ENCODE measurements at places on chromosomes 3 and 15.

GRCh38 chr3:24522146-24522579, 27.5 kb upstream of the THRB start:
- DNase-seq: no peak

- DNase-seq: no peak
These were observed 291.6 kb upstream of the TGFBR2 start for GRCh38 chr3:30314757-30315325.

DNA sequence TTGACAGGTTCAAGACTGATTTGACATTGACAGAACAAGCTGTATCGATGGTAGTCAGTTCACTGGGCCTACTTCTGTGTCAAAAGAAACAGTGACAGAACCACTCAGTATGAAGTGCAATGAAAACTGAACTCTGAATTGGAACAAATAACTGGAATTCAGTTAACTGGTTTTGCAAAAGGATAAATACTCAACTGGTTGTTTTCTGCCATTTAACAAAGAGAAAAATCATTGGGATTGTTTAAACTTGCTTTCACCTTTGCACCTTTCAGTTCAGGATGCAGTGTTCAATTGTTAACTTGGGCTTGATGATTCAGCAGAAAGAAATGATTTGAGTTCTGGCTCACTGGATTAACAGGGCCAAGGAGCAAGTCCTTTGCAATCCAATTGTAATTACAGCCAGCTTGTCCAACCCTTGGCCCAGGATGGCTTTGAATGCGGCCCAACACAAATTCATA, 4.9 kb downstream of the BTD start:
- no peak for DNase-seq

DNA sequence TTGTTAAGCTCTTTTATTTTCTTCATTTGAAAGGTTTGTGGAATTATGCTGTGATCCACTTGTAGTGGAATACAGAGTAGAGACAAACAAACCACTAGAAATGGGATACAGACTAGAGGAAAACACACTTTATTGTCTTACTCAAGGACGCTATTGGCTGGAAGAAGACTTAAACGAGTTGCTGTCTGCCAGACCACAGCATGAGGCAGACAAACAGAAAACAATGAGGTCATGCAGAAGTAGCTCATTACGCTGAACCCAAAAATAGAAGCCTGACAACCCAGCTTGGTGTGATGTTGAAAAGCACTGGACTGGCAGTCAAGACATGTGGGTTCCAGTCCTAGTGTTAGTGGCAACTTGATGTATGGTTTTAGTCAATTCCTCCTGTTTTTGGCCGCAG, 62.4 kb upstream of the P3H2 start:
- DNase-seq: no peak

- DNase-seq: no peak
These were observed 10.3 kb downstream of the ISL2 start for GRCh38 chr15:76346669-76347481.

- no peak for DNase-seq
These were observed 23.2 kb downstream of the HAPLN3 start for GRCh38 chr15:88872106-88872505.

GRCh38 chr3:42349765-42350594, 60.4 kb downstream of the LYZL4 start:
- no peak for DNase-seq

DNA sequence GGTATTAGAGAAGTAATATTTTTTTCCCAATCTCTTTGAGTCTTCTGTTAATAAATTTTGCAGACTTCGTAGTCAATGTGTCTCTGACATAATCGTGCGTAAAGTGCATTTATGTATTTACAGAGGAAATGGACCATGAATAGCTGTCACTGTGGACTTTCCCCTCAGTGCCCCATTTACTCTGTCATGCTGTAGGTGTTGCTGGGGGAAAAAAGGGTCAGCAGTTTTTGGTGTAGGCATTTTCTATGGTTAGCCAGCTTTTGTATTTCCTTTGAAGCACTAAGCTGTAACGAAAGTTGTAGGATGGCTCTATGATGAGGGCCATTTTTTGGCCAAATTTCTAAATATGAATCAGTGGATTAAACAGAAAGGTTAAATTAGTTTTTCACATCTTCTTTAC, 598.4 kb downstream of the FGF12 start:
- no peak for DNase-seq

DNA sequence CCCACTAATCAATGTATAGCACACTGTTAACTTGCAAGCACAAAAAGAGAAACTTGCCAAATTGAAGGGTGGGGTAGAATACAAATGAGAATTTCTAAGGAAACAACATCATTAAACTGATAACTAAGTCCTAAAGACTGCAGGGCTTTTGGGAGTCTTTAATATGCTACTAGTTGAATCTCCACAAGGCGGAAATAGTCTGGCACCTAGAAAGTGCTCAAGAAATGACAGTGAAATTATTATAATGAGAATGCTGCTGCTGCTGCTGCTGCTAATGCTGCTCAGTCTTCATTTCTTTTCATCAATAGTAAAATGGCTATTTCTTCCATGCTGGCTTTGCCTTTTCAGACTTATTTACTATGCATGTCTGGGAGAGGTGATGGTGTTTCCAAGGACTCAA, 91.8 kb downstream of the BTD start:
- DNase-seq: no peak

GRCh38 chr3:117356091-117356705, 646.6 kb downstream of the TUSC7 start:
- no peak for DNase-seq

DNA sequence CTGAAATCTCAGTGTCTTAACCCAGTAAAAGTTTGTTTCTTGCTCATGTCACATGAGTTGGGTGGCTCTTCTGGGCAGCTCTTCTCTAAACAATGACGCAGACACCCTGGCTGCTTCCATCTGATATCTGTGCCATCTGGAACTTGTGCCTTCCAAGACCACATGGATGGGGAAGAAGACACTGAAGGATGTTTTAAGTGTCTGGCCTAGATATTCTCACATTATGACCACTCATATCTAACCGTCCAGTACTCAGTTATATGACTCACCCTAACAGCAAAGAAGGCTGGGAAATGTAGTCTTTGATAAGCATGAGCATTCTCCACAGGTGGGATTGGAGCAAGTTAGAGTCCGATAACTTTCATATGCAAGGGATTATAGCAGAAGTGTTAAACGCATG, 66.4 kb downstream of the RYR3 start:
- DNase-seq: no peak

GRCh38 chr3:2597615-2598014, 498.9 kb downstream of the CNTN4 start:
- no peak for DNase-seq

- DNase-seq: peak; percentile 23
These were observed 29.5 kb upstream of the NRROS start for GRCh38 chr3:196609805-196610515.

DNA sequence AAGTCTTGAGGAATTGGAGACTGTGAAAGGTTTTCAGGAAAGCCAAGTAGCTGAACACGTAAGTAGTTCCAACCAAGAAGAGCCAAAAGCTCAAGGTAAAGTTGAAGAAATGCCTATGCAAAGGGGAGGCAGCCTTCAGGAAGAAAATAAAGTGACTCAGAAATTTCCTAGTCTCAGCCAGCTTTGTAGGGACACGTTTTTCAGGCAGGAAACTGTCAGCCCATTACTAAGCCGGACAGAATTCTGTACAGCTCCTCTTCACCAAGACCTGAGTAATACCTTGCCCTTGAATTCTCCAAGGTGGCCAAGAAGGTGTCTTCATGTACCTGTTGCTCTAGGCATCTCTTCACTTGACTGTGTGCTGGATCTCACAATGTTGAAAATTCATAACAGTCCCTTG, 48.6 kb downstream of the CDAN1 start:
- DNase-seq: no peak

DNA sequence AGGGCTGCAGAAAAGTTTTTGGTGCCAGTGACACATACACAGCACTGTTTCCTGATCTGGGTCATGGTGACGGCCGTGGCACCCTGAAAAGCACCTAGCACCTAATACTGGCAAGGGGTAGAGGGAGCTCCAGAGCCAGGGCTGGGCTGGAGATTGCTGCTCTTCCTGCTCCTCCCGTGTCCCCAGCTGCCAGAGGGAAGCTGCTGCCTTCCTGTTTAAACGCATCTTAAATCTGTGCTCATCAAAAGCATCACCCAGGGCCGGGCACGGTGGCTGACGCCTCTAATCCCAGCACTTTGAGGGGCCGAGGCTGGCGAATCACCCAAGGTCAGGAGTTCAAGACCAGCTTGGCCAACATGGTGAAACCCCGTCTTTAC, 156.7 kb upstream of the MEF2A start:
- no peak for DNase-seq

GRCh38 chr3:94310341-94311135, 247.7 kb downstream of the NSUN3 start:
- DNase-seq: no peak
